Activated naive CD8-positive, alpha-beta T cell treated with anti-CD3 and anti-CD28 coated beads, Interleukin-2, amount 50 U/mL, for 24 hours (primary cell): ENCODE measurements at places on chromosomes 3 and 15.

DNA sequence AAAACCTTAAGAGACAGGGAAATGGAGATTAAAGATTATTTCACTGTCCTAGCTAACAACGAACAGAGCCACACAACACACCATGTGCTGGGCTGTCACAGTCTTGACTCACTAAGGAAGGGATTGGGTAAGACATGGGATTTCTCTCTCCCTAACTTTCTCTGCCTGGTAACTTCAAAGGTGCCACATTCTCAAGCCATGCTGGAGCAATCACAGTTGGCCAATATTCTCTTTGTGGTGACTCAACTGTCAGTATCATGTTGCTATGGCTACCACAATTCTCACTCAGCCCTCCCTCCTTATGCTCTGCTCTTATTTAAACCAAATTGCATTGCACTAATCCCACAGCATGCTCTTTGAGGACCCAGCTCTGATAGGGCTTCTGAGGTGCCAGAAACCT lies 74.0 kb downstream of the OXNAD1 start:
- no peak for DNase-seq

DNA sequence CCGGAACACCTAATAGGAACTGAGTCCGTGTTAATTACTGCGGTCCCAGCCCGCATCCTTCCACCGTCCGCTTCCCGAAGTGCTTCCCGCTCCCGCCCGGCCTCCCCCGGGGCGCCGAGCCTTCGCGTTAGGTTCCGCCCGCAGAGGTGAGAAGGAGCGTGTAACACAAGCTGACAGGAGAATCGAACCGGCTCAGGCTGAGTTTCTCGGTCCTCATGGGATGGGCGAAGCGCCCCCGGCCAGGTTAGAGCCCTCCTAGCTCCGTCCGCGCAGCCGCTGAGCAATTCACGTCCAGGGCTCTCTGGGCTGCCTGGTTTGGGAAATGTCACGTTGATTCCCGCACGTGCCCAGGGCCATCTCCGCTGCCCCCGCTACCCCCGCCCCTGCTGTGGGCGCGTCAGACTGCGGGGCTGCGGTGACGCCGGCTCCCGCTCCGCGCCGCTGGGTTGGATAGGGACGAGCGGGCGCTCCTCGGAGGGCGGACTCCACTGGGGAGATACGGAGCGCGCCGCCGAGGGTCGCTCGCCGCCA lies 954 bp downstream of the CLDN11 start:
- DNase-seq = no peak

- no peak for DNase-seq
These were observed 7.8 kb upstream of the CD200R1 start for GRCh38 chr3:112982710-112983109.

DNA sequence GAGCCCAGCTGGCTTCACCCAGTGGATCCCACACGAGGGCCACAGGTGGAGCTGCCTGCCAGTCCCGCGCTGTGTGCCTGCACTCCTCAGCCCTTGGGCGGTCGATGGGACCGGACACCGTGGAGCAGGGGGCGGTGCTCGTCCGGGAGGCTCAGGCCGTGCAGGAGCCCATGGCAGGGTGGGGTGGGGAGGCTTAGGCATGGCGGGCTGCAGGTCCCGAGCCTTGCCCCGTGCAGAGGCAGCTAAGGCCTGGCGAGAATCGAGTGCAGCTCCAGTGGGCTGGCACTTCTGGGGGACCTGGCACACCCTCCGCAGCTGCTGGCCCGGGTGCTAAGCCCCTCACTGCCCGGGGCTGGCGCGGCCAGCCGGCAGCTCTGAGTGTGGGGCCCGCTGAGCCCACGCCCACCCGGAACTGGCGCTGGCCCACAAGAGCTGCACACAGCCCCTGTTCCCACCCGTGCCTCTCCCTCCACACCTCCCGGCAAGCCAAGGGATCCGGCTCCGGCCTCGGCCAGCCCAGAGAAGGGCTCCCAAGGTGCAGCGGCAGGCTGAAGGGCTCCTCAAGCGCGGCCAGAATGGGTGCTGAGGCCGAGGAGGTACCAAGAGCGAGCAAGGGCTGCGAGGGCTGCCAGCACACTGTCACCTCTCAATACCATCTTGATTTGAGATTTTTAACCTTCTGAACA lies 121.4 kb downstream of the EPHB1 start:
- DNase-seq = no peak
